ENCODE measurements at places on chromosomes 16 and 17. TPM values are rescaled to one million over a fixed set of nuclear protein-coding genes. Genes with fewer than 3 reads are reported as not detected.
A peak's percentile ranks its signal among the peaks of the same experiment; 100 is the strongest.

- DNase-seq, result no peak
Measured at GRCh38 chr16:52389045-52389444, 157.9 kb downstream of the TOX3 start.

DNA sequence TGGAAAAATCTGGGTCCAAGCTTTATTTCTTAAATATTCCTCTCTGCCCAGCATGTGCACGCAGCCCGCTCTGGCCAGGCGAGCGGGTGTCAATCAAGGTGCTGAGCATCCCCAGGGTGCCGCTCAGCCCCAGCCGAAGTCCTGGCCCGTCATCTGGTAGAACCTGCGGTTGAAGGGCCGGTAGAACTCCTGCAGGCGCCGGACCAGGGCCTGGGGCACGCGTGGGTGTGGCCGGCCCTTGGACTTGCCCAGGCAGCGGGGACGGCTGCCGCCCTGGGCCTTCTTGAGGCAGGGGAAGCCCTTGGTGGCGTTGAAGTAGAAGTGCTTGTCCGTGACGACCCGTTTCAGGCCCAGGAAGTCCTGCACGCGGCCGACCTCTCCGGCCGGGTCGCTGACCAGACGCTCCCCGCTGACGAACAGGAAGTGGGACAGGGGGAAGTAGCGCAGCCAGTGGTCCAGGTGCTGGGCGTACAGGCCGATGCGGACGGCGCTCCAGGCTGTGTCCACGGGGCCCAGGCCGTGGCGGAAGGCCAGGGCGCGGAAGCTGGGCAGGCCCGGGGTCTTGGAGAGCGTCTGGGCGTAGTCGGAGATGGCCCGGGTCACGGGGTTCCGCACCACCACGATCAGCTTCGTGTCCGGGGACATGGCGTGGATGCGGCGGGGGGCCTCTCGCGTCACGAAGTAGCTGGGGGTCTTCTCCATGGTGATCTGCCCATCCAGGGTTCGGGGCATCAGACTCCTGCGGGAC, 6.6 kb downstream of the HS3ST6 start:
- DNase-seq, result no peak

DNA sequence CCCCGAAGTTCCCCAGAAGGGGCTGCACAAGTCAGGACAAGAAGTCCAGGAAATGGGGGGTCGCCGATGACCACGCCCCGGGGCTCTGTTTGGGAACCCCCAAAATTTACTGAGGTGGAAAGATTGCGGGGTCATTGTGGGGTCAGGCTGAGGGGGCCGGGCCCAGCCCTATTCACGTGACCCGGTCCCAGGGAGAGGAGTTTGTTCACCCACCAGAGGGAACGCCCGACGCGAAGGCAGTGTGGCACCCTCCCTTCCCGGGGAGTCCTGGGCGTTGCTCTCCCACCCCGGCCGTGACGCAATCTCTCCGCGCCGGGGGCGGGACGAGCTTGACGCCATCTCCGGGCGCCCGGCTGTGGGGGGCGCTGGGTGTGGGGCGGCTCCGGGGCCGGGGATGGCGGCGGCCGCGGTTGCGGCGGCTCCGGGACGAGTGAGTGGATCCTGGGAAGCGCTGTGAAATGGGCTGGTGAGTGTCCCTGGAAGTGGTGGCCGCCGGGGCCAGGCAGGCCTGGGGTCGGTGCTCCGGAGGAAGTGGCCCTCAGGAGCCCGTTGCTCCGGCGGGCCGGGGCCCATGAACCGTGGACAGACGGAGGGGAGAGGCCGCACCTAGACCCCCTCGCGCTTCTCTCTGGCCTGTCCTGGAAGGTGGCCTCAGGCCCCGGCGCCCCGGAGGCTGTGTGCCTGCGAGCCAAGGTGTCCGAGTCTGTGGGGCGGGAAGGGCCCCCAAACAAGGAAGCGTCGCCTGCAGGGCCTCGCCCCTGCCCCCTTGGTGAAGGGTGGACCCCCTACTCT, at the start of gene ATXN1L:
TSS of gene ATXN1L (plus strand) at position 338 of the 792 bp plus-strand sequence. CDS start 3,765 bp downstream, outside the sequence.
- peak; percentile 96 for DNase-seq

EIF3CL gene
- 1.5 TPM for polyA plus RNA-seq

- no peak for DNase-seq
Measured at GRCh38 chr16:1441391-1441829, 2.9 kb downstream of the CCDC154 start.

MYH11 gene
- polyA plus RNA-seq, result 0.79 TPM

- DNase-seq, result peak; percentile 56
Measured at GRCh38 chr16:83615141-83615952, 192.4 kb upstream of the HSBP1 start.

ENPP7 gene
- polyA plus RNA-seq, result not detected

DNA sequence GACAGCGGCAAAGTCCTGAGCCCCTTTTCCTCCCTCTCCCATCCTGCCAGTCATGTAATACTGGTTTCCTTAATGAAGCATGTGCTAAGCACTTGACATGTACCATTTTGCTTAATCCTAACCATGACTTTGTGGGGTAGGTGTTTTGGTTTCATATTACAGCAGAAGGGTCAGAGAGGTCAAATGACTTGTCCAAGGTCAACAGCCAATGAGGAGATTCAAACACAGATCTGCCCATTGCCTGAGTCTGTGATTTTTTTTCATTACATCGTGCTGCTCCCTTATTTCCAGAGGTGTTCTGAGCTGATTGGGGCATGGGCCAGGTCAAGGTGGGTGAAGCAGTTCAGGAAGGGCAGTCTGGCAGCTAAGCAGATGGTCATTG, 17.6 kb upstream of the PHF12 start:
- DNase-seq, result no peak

DNA sequence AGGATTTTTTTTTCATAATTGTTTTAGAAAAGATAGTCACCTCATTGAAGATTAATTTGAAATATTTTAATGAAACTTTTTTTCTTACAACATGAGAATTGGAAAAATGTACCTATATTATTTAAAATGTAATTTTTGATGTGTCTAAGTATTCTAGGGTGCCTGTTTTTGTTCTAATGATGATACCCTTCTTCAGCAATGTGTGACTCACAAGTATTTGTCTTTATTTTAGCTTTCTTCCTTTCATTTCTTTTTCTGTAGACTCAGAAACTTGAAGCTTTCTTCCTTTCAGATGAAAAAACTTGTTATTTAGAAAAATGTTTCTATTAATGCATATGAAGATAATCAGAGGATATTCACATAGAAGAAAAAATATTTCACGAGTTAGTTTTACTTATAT, 231.8 kb downstream of the BCAS3 start:
- peak; percentile 45 for DNase-seq

DNA sequence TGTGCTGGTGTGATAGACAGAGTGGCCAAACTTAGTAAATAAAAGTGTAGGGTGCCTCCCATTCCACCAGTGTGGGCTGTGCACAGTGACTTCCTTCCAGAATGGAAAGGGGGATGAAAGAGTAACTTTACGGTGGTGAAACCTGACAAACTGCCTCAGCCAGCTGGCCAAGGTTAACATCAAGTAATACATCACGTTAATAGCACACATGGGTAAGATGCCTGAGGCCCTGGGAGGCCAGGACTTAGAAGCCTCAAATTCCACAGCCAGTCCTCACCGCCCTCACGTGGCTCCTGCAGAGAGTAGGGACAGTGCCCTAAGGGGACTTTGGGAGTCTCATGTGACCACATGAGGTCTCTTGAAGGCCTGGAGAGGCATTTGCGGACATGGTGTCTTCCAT, 14.1 kb downstream of the RMI2 start:
- peak; percentile 89 for DNase-seq

DNA sequence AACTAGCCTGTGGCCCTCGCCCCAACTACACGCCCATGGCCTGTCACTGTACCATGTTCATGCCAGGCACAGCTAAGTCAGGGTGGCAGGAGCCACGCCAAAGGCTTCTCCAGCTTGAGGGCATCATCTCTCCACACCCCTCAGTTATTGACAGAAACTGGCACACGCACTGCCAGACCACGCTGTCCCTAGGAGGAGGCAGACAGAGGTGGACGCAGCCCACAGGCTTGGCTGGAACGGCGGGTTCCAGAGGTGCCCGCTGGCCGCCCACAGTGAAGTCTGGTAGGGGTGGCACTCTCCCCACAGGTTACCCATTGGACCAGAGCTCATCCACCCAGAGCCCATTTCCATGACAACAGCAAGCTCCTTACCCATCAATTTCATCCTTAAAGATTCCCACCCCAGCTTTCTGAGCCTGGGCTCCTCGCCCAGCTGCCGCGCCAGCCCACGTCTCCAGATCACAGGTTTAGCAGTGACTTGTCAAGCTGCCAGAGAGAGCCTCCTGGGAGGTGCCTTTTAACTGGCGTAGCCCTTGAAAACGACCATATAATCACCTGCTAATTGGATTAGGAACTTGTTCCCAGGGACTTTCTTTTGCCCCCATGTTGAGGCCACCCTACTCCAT, 27.9 kb downstream of the RPRML start:
- DNase-seq, result no peak

ZFPM1 gene
- polyA plus RNA-seq, result 0.14 TPM

G6PC1 gene
- polyA plus RNA-seq, result not detected

DNA sequence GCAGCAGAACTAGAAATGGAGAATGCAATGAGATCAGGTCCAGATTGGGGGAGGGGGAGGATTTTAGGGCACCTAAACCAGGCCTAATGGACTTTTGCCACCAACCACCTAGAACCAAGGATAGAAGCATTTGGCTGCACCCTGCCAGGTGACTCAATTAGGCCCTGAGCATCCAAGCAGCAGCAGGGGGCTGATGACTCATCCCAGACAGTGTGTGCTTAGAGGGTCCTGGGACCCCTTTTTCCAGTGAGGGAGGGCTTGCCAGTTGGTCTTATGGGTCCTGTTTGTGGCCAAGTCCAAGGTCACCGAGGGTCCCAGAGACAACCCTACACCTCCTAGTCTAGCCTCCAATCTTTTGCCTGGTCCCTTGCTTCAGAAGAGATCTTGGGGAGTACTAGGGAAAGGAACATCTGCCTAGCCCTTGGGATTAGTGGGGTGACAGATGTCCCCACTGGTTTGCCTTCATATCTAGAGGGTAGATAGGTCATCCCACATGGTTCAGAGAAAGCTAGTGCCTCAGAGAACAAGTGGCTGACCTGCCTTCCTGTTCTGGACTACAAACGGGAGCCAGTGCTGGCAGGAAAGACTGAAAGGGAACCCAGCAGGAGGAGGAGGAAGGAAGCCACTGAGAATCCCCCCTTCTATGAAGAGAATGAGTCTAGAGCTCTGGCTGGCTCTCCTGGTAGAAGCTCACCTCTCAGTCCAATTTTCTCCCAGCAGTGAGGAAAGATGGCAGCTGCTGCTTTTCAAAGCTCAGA, 1.6 kb upstream of the TBKBP1 start:
- DNase-seq, result no peak

DNA sequence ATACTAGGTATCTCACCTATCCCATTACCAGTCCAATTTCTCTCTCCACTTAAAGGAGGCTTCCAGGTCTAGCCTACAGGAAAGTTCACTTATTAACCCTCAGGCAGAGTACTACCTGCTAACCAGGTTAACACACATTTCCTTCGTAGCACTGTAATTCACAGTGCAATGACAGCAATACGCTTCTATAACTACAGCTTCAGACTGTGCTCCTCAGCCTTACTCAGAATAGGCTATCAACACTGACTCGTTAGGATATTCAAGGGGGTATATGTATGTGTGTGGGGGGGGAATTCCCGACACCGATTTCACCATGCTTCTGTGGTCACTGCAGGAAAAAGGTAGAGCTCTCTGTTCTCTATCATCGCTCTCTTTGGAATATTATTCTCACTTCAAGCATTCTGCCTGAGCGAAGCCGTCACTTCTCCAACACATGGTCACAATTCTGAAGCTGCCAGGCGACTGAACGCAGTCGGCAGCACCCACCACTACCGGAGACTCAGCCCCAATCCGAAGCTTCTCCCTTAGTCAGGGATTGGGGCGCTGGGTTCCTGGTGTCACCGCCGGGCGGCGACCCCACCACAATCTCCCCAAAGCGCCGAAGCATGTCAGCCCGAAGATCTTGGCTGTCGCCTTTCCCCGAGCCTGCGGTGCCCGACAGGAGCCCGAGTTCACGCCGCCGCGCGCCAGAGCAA, 618 bp downstream of the GGA3 start:
- peak; percentile 52 for DNase-seq

GRCh38 chr17:50355701-50356341, 9.9 kb downstream of the XYLT2 start:
- DNase-seq, result no peak

TBC1D3K gene
- polyA plus RNA-seq, result not detected

- peak; percentile 58 for DNase-seq
Measured at GRCh38 chr16:4882633-4883285, 35.5 kb downstream of the UBN1 start.

DNA sequence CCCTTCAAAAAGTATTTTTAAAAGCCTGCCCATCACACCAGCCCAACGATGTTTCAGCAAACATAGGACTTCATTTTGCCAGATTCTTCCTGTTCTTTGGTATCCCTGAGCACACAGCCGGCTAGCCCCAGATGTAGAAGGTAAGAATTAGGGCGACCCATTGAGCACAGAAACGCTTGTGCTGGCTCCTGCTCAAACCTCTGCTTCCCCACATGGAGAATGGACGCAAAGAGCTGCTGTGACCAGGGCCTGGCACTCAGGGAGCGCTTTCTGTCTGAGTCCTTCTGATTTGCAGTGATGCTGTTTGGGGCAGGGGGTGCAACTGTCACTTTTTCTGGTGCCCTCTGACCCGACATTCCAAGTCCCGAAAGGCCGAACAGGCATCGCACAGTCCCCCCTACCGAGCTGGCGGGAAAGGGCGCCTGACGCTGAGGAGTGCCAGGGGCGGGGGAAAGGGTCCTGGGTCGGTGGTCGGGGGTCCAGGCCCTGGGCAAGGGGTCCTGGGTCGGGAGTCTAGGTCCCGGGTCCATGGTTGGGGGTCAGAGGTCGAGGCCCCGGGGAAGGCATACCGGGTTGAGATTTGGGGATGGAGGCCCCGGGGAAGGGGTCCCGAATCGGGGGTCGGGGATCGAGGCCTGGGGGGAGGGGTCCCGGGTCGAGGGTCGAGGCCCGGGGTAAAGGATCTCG, 930 bp downstream of the CHMP1A start:
- DNase-seq, result no peak

DNA sequence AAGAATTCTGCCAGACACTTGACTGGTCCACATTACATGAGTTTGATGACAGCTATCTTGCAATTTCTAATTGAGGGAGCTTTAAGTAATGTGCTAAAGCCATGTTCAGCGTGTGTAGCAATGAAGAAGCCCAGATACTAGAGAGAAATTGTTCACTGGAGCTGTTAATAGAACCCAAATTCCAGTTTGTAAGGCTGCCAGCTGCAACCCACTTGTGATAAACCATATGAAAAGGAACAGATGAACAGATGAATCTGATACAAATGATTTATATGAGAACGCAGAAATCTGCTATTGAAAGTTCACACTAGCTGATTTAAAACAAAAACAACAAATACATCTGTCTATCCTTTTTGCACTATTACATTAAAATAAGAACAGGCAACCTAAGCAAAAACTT, 6.2 kb downstream of the NACA2 start:
- no peak for DNase-seq

DNA sequence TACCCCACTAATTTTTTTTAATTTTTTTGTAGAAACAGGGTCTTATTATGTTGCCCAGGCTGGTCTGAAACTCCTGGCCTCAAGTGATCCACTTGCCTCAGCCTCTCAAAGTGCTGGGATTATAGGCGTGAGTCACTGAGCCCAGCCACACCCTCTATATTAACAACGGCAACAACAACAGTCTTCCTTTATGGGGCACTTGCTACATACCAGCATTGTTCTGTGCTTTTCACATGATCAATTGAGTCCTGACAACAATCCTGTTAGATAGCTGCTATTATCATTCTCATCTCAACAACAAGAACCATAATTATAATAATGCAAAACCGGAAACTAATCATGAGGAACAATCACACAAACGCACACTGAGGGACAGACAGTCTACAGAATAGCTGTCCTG, 12.6 kb upstream of the ARL5C start:
- DNase-seq, result peak; percentile 70

ABCC11 gene
- polyA plus RNA-seq, result 0.29 TPM
